ENCODE measurements at places on chromosomes 11 and 22.
A peak's percentile ranks its signal among the peaks of the same experiment; 100 is the strongest.

DNA sequence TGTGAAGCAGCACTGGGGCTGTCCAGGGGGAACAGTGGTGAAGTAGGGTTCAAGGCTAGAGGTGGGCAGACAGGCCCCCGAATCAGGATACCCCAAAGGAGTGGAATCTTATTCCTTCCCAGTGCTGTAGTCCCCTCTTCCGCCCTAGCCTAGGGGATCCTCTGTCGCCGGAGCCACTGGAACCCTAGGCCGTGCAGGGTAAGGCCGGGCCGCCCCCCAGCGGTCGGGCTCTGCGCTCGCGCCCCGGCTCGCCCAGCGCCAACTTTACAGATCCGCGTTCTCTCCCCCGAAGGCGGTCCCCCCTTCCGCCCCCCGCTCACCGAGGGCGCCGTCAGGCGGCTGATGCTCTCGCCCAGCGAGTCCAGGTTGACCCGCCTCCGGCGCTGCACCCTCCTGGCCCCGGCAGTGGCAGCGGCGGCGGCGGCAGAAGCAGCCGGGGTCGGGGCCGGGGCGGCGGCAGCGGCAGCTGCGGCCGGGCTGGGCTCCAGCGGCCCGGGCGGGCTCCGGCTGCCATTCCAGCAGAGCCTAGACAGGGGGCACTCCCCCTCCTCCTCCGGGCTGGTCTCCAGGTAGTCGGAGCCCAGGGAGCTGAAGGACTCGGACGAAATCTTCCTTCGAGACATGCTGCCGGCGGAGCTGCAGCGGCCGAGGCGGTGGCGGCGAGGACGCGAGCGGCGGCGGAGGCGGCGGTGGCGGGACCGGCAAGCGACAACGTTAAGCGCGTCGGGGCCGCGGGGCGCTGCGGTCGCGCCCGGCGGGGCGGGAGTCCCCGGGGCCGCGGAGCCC is 650 bp downstream of the GUCY1A2 start:
- peak; percentile 62 for DNase-seq

DNA sequence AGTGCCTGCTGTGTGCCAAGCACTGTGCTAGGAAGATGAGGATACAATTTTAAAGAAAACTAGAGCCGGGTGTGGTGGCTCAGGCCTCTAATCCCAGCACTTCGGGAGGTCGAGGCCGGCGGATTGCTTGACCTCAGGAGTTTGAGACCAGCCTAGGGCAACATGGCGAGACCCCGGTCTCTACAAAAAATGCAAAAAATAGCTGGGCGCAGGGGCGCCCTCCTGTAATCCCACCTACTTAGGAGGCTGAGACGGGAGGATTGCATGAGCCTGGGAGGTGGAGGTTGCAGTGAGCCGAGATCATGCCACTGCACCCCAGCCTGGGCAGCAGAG is 8.3 kb downstream of the TPBGL start:
- no peak for DNase-seq

DNA sequence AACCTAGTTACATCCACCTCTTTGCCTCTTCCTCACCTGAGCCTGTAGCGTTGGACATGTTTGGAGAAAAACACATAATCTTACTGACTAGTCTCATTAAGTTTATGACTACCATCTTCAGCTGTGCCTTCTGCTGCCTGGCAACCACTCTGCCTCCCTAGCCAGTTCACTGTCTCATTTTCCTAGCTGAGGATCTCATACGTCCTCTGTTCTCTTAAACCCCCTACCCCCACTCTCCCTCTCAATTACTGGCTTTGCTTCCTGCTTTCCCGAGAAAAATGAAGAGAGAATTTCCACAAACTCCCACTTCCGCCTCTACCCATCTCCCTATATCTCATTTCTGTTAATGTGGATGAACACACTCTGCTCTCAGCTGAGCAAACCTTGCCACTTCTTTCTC is 239.3 kb upstream of the POU2AF2 start:
- DNase-seq = no peak

GRCh38 chr22:31488988-31489617 is 539 bp downstream of the EIF4ENIF1 start:
- peak; percentile 42 for DNase-seq

DNA sequence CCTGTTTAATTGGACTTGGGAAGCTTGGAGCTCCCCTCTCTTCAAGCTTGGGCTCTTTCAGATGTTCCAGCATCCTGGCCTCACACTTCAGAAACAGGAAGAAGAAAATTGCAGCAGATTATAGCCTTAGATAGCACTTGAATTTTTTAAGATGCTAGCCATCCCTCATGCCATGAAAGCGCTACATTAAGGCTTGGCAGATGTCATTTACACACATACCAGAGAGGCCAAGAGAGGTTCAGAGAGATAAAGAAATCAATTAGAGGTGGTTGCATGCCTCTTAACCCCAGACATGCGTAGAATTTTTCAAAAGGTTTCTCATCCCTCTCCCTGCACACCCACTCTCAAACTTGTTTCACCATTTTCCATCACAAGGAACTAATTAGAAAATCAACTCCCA is 31.9 kb upstream of the DBX1 start:
- no peak for DNase-seq

GRCh38 chr11:221539-221938 is 14.0 kb downstream of the RIC8A start:
- no peak for DNase-seq
